Activated naive CD8-positive, alpha-beta T cell treated with anti-CD3 and anti-CD28 coated beads for 36 hours (primary cell): ENCODE measurements at places on chromosomes 1 and 21.

DNA sequence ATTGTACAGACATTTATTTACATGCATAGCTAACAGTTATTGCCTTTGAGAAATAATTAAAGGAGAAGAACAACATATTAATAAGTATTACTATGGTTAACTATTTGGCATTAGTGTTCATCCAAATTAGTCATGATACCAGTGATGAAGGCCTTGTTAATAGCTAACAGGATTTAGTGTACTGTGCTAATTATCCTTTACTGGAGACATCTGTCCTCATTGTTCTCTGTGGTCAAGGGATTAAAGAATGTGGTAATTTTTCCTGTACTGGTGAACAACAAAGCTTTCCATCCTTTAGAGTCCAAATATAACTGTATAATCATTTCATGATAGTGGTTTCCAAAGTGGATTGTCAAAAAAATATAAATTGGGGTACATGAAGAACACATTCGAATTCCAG, 103.9 kb downstream of the ADGRL4 start:
- no peak for DNase-seq

DNA sequence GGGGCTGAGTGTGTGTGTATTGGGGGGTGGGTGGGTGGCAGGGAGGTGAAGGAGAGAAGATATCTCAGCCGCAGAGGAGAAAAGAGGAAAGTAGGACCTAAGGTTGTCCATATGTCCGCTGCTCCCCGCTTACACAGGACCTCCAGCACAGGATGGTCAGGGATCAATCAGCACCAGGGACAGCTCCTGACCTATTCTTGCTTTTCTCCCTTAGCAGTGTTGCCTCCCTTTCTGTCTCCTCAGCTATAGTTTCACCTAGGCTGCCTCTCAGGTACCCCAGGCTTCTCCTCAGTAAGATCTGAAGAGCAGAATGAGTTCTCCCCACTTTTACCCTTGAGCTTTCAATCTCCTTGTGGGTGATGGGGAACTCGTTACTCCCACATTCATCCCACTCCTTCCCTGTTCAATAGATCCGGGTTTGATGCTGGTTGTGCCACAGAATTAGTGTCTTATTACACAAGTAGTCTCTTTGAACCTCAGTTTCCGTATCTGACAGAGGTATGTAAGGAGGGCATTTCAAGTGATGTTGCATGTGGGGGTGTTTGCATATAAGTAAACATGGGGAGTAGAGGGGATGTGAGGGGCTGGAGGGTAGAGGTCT, 1.4 kb upstream of the DPH2 start:
- DNase-seq = no peak

GRCh38 chr1:92372164-92372563, 73.3 kb downstream of the RPAP2 start:
- no peak for DNase-seq

DNA sequence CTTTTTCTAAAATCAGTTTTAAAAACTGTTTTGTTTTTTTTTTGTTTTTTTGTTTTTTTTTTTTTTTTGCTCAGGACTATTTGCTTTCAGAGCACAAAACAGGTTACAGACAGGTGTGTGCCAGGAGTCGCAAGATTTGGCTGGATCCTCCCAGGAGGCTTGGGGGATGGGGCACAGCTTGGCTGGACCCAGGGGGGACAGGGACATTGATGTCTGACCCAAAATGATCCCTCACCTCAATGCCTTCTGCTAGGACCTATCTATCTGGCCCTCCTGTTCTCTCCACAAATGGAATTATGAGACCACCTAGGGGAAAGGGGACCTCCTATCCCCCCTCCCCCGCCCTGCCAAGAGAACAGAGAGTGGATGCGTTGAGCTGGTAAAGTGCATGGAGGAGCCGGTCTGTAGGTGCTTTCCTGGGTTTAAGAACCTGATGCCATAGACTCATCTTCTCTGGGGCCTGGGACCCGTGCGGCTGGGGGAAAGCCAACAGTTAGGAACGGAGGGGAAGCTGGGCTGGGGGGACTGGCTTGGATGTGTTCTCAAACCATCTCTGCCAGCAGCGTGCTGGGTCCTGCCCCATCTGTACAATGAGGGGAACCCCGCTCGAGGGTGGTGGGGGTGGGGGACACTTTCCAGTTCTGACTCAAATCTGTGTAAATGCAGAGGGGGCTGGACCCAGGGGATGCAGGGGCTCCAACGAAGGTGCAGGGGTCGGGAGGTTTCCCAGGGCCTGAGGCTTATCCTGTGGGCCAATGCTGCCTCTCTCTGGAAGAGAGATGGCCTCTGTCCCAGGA, 28.9 kb downstream of the RUNX3 start:
- DNase-seq = no peak

- no peak for DNase-seq
These were observed 22.8 kb downstream of the GABPA start for GRCh38 chr21:25757531-25757930.

DNA sequence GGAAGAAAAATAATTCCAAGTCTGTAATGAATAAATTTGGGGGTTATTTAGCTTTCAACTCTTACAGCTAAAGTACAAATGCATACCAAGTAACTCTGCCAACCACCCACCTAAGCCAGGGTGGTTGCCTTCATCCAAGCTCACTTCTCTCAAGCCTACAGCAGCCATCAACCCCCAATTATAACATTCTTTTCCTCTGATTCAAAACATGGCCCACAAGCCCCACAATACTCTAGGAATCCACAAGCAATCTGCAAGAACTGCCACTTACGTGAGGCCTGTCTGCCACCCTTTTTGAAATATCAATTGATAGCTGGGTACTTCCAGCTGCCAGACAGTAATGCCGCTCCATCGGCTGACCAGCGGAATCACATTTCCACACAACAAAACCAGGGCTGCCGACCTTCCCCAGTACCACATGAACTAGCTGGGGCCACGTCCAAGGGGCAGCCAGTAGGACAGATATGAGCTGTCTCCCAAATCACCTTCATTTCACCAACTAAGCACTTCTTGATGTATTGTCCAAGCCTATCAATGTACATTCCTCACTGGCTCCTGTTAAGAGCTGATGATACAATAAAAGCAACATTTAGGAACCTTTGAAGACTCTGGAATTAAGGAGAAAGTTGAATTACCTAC, 3.2 kb downstream of the LBR start:
- no peak for DNase-seq

DNA sequence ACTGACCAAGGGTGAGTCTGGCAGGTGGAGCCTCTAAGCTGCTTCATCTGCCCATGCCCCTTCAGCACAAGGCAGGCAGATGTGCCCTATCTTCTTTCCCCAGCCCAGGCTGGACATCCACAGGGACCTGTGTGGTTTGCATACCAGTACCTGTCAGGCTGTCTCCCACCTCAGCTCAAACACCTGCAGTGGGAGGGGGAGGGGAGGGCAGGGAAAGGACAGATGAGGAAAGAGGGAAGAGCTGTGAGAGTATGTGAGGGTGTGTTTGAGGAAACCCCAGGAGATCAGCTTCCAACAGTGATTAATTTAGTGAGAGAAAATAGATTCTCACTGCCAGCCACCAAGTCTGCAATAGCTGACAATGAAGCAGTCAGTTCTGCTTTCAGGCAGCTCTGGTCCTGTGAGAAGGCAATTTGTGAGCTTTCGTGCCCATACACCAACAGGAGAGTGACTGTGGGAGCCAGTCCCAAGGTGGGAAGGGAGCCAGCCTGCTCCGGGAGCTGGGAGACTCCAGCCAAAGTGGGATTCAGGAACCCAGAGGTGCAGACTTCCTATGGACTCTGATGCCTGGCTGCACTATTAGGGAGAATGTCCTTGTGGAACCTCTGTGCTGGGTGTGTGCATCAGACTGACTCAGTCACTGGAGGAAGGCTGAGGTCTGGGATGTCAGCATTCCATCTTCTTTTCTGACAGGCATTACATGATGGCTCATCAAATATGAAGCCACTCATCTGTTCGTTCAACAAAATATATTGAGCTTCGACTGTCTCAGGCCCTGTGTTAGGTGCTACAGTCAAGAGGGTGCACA, 59.7 kb downstream of the TNR start:
- DNase-seq = no peak
